Kidney (tissue), 22 donors: ENCODE measurements at places on chromosomes 6 and 20. TPM values are rescaled to one million over a fixed set of nuclear protein-coding genes. Genes with fewer than 3 reads are reported as not detected.

GRCh38 chr6:148704400-148705246, 42.2 kb upstream of the UST start:
- no peak overlapping the region for H3K4me3 ChIP-seq
- DNase-seq = no peak
- no peaks in the 10 kb centered on the region for H3K4me1 ChIP-seq
- no peaks in the 10 kb centered on the region for H3K27me3 ChIP-seq
- H3K27ac ChIP-seq = no peak overlapping the region

- H3K4me3 ChIP-seq = no peak overlapping the region
- no peaks in the 10 kb centered on the region for H3K36me3 ChIP-seq
- no peak for DNase-seq
- no peaks in the 10 kb centered on the region for H3K27me3 ChIP-seq
- H3K27ac ChIP-seq = no peak overlapping the region
- H3K4me1 ChIP-seq = no peaks in the 10 kb centered on the region
These were observed 27.4 kb downstream of the RHAG start for GRCh38 chr6:49609285-49609684.

Gene TPBG
- total RNA-seq = 30.8 TPM

GRCh38 chr6:137218473-137218916, 690 bp downstream of the IFNGR1 start:
- DNase-seq = peak; percentile 65
- peak overlapping the region; percentile 99 for H3K4me3 ChIP-seq
- peaks cover 22% of the 10 kb centered on the region for H3K4me1 ChIP-seq

Gene PAK5
- 0.13 TPM for total RNA-seq

- no peak overlapping the region for H3K27ac ChIP-seq
- H3K27me3 ChIP-seq = no peaks in the 10 kb centered on the region
These were observed 9.9 kb downstream of the PROCR start for GRCh38 chr20:35181731-35182130.

Gene HLA-DMB
- total RNA-seq = 78.0 TPM

GRCh38 chr6:108105571-108105970, 31.0 kb upstream of the OSTM1 start:
- no peaks in the 10 kb centered on the region for H3K27me3 ChIP-seq
- H3K4me1 ChIP-seq = no peaks in the 10 kb centered on the region
- H3K36me3 ChIP-seq = no peaks in the 10 kb centered on the region
- no peak for DNase-seq
- no peak overlapping the region for H3K4me3 ChIP-seq

Gene KHDC1L
- total RNA-seq = not detected

DNA sequence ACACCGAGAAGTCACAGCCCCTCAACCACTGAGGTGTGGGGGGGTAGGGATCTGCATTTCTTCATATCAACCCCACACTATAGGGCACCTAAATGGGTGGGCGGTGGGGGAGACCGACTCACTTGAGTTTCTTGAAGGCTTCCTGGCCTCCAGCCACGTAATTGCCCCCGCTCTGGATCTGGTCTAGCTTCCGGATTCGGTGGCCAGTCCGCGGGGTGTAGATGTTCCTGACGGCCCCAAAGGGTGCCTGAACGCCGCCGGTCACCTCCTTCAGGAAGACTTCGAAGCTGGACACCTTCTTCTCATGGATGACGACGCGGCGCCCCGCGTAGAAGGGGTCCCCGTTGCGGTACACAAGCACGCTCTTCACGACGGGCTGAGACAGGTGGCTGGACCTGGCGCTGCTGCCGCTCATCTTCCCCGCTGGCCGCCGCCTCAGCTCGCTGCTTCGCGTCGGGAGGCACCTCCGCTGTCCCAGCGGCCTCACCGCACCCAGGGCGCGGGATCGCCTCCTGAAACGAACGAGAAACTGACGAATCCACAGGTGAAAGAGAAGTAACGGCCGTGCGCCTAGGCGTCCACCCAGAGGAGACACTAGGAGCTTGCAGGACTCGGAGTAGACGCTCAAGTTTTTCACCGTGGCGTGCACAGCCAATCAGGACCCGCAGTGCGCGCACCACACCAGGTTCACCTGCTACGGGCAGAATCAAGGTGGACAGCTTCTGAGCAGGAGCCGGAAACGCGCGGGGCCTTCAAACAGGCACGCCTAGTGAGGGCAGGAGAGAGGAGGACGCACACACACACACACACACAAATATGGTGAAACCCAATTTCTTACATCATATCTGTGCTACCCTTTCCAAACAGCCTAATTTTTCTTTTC, at the start of gene DCDC2:
Gene DCDC2, minus strand, starts transcription at position 724 of the 883 bp plus-strand sequence. Its CDS starts 309 bp downstream, at position 415.
- no peaks in the 10 kb centered on the region for H3K27me3 ChIP-seq
- H3K4me3 ChIP-seq = peak within 1 kb of the TSS; percentile 72
- H3K4me1 ChIP-seq = peaks cover 5% of the 10 kb centered on the region
- H3K36me3 ChIP-seq = no peaks in the 10 kb centered on the region
- peak within 1 kb of the TSS; percentile 73 for H3K27ac ChIP-seq
- DNase-seq = peak; percentile 92
